Neural progenitor cell (in vitro differentiated cells): ENCODE measurements at places on chromosomes 5 and 9. TPM values are rescaled to one million over a fixed set of nuclear protein-coding genes. Genes with fewer than 3 reads are reported as not detected.

PCDHGB6 gene
- total RNA-seq: 13.2 and 22.1 TPM in 2 replicates

CARD9 gene
- 0.96 TPM in 1 of 2 replicates, not detected in the other for total RNA-seq

SPATA31A3 gene
- not detected in 2 replicates for total RNA-seq

OR1Q1 gene
- not detected in 2 replicates for total RNA-seq

IARS1 gene
- total RNA-seq: 180 and 260 TPM in 2 replicates

C5 gene
- 4.5 and 5.5 TPM in 2 replicates for total RNA-seq

RAB14 gene
- 23.8 and 35.9 TPM in 2 replicates for total RNA-seq

INSL6 gene
- not detected in 2 replicates for total RNA-seq

SLC6A3 gene
- 0.19 and 0.32 TPM in 2 replicates for total RNA-seq

SH3GL2 gene
- 1.2 and 1.6 TPM in 2 replicates for total RNA-seq

GIN1 gene
- 11.2 and 42.0 TPM in 2 replicates for total RNA-seq

NPDC1 gene
- total RNA-seq: 3.8 and 31.3 TPM in 2 replicates

LRRC19 gene
- not detected in 2 replicates for total RNA-seq

ABL1 gene
- 38.4 and 74.0 TPM in 2 replicates for total RNA-seq

GABRA1 gene
- total RNA-seq: not detected in 2 replicates

RALGPS1 gene
- total RNA-seq: 21.3 and 30.7 TPM in 2 replicates

OCLN gene
- total RNA-seq: 57.7 and 67.5 TPM in 2 replicates

SPATA31C1 gene
- total RNA-seq: not detected in 2 replicates

OR1J2 gene
- not detected in 2 replicates for total RNA-seq

RIC1 gene
- total RNA-seq: 27.4 and 31.9 TPM in 2 replicates

GPR151 gene
- not detected in 2 replicates for total RNA-seq

ASS1 gene
- 22.5 and 28.9 TPM in 2 replicates for total RNA-seq

NR6A1 gene
- 302 and 313 TPM in 2 replicates for total RNA-seq
